Dermis microvascular lymphatic vessel endothelial cell (primary cell): ENCODE measurements at places on chromosomes 6 and 20.

- peak; percentile 69 for DNase-seq
Measured at GRCh38 chr6:36829919-36830544, 9.2 kb downstream of the CPNE5 start.

GRCh38 chr6:48073976-48074767, 36.8 kb downstream of the PTCHD4 start:
- DNase-seq = no peak

- DNase-seq = no peak
Measured at GRCh38 chr6:20213271-20213798, 1.1 kb upstream of the MBOAT1 start.

DNA sequence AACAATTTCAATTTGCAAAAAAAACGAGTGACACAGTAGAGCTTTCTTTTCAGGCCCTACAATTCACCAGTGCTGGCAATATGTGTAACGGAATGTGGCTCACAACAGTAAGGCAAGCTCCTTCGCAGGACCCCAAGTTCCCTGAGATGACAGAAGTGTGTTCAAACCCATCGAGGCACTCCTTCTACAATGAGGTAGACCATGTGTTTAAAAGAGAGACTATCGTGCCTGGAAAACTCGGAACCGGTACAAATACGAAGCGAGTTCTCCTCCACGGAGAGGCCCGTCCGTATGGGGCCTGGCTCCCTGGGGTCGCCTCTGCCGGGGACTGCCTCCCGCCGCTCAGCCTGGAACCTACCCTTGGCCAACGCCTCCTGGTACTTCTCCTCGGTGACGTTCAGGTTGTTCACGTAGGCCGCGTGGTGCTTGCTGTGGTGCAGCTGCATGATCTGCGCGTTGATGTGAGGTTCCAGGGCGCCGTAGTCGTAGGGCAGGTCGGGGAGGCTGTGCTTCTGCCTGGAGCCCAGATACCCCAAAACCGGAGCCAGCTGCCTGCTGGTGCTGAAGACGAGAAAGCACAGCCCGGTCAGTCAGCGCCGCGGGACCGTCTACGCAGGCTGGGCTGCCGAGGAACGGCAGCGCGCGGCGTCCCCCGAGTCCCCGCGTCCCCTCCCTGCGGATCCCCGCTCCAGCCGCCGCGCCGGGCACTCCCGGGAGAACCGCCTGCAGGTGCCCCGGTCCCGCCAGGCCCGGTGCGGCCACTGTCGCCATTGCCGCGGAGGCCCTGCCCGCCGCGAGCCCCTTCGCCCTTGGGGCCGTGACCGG, 526 bp downstream of the SOD2 start:
- no peak for DNase-seq

DNA sequence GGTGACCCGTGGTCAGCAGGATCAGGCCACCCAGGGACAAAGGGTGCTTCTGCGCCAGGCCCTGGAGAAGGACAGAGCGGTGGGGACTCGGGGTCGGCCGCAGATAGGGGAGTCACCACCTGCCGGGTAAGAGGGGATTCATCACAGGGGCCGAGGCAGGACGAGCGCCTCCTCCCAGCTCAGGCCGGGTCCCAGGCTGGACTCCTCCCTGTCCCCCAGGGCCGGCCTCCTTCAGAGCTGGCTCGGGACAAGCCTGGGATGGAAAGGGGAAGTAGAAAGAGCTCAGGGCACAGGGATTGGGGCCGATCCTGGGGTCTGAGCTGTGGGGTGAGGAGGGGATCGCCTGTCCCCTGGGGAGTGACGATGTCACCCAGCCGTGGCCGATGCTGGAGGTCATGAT, 154.6 kb upstream of the PROKR2 start:
- no peak for DNase-seq

DNA sequence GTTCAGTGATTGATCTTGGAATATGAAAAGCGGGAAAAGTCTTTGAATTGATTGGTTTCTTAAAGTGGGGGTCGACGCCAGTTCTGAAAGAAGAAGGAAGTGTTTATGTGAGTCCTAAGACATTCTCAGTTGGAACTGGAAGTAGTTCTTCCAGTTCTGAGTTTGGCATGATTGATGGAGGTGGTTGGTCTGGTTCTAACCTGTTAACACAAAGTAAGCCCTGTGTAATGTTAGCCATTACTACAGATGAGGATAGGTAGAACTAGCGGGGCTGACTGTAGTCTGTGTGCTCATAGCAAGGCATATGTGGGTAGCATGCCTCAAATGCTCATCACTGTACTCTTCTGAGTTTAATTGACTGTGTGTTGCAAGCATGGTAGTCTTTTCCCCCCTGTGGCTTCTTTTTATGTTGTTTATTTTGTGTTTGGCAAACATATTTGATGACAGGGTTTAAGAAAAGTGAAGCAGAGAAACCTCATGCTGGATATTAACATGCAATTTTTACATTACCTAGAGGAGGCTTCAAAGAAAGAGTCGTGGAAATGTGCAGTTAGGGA, 24.9 kb downstream of the CITED2 start:
- no peak for DNase-seq

DNA sequence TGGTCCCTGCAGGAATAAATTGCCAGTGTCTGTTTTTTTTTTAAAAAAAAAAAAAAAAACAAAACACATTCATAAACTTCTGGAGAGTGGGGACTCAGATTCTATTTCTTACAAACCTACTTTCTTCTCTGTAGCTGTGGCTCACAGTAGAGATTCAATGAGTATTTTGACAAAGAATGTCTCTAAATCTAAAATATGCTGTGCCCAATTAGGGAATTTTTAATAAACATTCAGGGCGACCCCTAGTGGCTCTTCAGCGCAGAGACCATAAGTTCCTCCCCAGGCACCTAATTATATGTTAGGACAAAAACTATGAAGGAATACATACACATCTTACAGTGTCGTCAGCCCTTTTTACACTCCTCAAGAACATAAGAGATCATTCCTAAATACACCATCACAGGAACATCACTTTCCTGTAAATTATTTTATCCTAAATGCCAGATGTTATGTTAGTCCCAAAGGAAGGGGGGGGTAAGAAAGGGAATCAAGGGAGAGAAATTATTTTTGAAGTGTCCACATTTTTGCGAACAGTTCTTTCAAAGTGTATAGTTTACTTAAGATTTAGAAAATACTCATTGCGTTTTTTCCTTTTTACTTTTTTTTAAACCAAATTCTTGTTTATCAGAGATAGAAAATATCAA, 21.8 kb upstream of the NAA20 start:
- DNase-seq = no peak

- DNase-seq = no peak
Measured at GRCh38 chr6:18166312-18167036, 11.3 kb downstream of the KDM1B start.

DNA sequence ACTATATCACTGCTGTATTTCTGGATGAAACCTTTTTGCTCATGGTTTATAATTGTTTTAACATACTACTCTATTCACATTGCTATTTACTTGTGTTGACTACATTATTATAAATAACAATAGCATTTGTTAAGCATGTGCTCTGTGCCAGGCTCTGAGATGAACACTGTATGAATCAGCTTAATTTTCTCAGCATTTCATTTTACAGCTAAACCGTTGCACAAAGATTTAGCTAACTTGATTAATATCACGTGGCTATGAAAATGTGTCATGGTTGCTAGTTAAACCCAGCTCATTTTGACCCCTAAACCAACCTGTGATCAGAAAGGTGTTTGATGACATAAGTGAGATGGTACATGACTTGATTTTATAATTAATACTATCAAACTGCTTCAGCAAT, 77.5 kb downstream of the NCOA7 start:
- no peak for DNase-seq

DNA sequence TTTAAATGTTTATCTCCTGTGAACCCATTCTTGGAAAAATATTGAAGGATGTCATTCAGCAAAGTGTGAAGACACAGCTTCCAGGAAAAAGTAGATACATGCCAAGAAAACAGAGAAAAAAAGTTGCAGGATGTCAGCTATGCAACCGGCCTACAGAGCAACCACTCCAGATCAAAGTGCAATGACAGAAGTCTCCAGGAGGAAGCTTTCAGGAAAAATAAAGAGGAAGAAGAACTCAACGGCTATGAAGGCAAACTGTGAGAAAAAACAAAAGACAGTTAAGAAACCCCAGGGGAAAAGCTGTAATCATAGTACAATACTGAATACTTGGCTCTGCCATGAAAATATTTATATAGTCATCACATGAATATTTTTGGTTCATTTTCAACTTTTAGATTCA, 30.6 kb downstream of the REPS1 start:
- no peak for DNase-seq

DNA sequence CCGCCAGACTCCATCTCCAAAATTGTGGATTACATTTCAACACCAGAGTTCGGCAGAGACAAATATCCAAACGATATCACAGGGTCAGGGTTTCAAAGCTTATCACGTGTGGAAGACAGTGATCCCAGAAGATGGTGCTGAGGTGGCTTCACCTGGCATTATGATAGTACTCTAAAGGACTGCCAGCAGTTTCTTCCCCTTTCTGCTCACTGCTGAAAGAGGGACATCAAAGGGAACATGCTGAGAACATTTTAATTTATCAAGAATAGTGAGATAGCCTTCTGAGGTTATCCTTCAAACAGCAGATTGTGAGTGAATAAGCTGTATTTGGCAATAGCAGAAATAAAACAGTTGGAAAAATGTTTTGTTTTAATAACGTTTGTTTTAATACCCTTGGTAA, 79.7 kb downstream of the FIG4 start:
- DNase-seq = no peak

DNA sequence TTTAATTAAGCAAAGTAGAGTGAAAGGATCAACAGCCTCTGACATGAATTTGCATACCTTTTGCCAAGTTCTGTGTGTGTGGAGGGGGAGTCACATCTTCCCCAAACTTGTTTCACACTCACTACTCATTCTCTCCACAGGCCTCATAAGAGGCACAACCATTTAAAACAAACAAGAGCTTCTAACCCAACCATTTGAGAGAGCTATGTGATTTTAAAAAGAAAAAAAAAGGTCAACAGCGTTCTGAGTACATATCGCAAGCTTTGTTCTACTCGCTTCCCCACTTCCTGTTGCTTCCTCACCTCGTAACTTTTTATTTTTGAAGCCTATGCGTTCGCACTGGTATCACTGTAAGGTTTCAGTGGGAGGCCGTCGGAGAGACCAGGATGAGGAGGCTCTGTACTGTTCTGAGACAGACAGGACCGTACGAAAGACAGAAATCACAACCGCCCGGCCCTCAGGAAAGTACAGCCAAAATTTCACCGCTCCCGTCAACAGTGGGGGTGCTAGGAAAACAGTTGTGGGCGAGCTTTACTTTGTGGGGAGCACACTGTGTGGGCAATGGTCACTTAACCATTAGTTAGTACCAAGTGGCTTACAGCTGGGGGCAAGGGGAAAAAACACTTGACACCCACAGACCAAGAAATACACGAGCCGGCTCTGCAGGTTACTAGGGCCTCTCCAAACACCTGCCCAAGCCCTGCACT, 61.3 kb downstream of the TRERF1 start:
- DNase-seq = no peak

- no peak for DNase-seq
Measured at GRCh38 chr6:112004201-112005012, 49.5 kb upstream of the CCN6 start.

- DNase-seq = no peak
Measured at GRCh38 chr6:98452685-98453084, 381.7 kb upstream of the POU3F2 start.

GRCh38 chr6:74439123-74439811, 743.3 kb downstream of the CD109 start:
- no peak for DNase-seq

- no peak for DNase-seq
Measured at GRCh38 chr6:73514746-73515110, 6.1 kb downstream of the EEF1A1 start.

DNA sequence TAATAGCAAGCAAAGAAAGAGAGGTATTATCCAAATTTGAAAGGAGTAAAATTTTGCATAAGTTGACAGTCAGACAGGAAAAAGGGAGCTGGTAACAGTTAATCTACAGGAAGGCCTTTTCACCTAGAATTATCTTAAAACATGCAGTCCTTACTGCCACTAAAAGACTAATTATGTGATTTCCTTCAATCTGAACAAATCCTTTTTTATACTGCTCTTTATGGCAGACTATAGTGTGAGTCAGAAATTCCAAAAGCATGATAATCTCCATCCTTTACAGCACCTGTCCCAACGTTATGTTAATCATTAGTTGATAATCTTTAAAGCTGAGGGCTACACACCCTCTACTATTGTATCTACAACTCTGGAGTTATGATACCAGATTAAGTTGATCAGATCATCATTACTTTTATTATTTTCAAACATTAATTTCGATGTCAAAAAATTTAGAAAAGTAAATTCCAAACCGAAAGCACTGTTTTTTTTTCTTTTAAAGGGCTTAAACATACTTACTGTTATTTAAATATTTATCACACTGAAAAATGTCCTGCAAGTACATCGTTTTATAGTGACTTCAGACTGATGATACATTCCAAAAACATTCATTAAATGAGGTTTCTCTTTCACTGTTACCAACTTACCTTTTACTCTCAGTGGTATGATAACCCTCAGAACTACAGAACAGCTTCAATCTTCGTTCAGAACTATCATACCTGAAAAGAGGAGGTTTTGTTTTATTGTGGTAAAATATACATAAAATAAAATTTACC, 33.2 kb upstream of the AKAP7 start:
- DNase-seq = no peak

GRCh38 chr6:108959972-108960582, 111.9 kb downstream of the ARMC2 start:
- DNase-seq = no peak

GRCh38 chr20:32612351-32613191, 27.4 kb upstream of the NOL4L start:
- DNase-seq = no peak

DNA sequence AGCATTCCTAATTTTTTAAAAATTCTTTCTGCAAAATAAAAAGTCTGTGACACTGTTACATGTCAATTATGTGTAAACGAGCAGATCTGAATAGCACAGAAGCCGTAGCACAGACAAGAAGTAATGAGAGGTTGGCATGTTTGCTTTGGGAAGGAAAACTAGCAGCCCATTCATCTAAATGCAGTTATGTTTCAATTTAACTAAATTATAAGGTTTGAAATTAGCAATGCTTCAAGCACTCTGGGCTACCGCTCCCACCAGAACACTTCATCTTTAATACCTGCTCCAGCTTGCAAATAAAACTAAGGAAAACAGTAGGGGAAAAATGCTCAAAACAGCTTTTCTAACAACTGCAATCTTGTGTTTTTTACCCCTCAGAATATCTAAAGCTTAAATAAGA, 73.9 kb downstream of the PTPRK start:
- DNase-seq = no peak

GRCh38 chr20:33160681-33161080, 7.3 kb upstream of the BPIFA2 start:
- no peak for DNase-seq

DNA sequence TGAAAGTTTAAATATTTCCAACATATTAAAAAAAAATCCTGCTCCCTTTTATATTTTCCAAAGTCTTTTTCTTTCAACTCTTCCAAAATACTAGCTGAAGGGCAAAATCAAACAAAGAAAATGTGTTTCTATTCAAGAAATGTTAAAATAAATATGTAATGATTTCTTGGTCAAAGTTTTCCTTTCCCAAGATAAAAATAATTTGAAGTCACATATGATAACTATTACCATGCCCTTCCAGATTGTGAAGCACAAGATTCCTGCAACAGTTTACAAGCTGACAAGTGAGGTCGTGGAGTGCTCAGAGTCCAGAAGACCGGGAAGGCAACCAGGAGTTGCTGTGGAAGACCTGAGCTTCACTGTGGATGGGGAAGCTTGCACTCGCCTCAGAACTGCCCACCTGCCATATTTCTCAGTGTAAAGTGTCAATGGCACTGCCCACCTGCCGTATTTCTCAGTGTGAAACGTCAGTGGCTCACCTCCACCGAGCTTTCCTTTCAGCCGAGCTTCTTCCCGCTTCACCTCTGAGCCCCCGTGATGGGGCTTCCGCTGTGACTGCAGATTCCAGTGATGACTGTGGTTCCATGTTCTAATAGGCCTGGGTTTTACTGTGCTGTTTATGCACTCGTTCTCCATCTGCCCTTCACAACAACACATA, 160.5 kb downstream of the THBS2 start:
- no peak for DNase-seq
